ENCODE measurements at places on chromosomes 5 and 9.

DNA sequence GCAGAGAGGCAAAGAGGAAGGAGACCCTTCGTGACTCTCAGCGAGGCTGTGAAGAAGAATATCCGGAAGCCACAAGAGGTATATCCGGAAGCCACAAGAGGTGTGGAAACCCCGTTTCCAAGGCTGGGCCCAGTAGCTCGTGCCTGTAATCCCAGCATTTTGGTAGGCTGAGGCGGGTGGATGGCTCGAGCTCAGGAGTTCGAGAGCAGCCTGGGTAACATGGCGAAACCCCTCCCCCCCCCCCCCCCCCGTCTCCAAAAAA lies 612 bp upstream of the BBLN start:
- DNase-seq, result no peak

DNA sequence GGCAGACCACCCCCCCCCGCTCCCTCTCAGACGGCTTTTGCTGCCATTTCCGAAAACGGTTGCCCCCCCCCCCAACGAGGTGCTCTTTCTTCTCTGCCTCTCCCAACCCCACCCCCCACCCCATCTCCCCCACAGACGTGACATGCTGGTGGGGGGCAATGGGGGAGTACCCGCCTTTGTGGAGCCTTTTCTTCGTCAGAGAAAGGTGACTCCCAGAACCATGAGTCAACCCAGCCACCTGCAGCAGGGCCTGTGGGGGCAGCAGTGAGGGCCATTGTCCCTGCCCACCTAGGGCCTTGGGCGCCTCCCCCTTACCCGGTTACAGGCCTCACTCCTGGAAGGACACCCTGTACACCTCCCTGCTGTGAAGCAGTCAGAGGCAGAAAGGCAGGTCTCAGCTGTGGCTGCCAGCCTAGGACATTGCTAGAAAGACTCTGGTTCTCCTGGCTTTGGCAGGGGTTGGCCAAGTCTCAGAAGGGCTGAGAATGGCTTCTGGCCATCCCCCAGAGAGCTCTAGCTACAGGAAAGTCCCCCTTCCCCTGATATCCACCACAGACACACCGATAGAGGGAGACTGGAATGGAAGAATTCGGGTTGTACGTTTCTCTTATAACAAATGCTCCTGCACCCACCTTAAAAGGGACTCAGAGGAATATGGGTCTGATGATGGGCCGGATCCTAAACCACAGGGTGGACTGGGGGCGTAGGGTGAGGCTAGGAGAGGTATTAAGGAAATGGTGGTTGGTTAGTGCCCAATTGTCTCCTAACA lies 2.2 kb downstream of the DNAJB5 start:
- DNase-seq, result peak; percentile 42

DNA sequence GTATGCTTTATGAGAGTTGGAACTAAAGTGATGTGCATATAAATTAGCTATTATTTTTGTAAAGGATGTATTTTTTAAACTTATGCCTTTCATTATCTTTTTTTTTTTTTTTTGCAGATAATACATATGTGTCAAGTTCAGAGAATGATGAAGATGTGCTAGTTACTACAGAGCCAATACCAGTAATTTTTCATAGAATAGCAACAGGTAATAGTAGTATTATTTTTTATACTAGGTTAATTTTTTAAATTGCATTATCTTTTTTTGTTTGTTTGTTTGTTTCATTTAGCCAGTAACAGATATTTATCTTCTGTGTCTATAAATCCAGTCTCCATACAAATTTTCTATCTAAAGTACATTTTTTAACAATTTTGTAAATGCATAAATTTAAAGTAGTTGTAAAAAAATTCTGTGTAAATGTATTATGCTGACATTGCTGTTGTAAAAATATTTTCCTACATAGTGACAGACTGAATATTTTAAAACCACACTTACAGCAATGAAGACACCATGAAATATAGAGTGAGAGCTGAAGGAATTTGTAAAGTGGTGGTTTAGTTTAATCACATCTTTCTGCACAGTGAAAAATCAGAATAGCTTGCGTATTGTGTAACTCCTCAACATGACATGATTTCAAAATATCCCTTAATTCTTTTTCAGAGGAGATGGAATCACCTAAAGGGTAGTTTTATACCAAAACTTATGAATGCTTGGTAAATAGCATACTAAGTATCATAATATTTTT lies 93.3 kb downstream of the PARP8 start:
- no peak for DNase-seq

DNA sequence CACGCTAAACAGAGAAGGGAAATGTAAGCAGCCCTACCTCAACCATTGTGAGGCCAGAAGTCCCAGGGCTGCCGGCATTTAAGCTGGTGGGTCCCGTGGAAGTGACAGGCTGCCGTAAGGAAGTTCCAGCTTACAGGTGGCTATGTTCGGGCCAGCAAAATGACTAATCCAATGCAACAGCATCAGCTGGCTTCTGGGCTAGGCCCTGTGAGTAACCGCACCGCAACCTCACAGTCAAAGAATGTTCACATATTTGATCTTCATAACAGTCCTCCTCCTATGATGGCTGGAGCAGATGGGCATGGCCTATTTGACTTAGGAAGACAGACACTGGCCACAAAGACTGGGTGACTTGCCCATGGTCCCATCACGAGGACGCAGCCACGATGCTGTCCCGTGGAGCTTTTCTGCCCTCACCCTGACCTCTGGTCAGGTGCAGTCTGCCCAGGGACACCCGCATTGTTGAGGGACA lies 88.2 kb downstream of the LIFR start:
- peak; percentile 42 for DNase-seq

DNA sequence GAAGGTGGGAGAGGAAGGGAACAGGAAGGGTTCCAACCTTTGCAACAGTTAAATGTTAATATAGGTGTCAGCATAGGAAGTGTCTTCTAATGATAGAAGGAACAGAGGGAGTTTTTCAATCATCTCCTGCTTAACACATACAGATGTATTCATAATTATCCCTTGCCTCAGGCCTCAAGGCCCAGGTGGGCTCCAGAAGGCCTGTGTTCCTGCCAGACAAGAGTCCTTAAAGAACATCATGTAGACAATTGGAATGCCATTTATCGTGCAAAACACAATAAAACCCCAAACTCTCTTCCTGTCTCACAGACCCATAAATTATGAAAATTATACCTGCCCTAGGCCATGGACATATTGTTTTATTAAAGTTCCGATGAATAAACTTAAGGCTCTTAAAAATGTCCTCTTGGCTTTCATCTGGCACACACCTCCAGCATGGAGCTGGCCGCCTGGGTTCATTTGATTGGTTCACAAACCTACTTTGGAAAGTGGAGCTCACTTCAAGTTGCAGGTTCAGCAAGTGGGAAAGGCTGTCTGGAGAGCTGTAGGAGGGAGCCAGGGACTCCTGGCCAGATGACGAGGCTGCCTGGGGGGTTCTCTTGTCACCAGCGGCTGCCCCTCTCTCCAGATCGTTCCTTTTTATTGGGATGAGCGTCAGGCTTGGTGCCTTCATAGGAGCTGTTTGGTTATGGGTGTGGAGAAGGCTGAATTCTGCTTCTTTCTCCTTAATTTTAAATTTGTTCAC lies 17.5 kb downstream of the SPRY4 start:
- no peak for DNase-seq

GRCh38 chr5:32865475-32865874 lies 154.4 kb downstream of the NPR3 start:
- DNase-seq, result no peak

Data from SW 1271 (cell line).